Effector memory CD8-positive, alpha-beta T cell (primary cell): ENCODE measurements at places on chromosomes 5 and 9.

GRCh38 chr5:162283609-162284008, 216.0 kb downstream of the GABRG2 start:
- no peaks in the 10 kb centered on the region for H3K4me1 ChIP-seq
- no peak overlapping the region for H3K27ac ChIP-seq
- H3K27me3 ChIP-seq = no peaks in the 10 kb centered on the region
- DNase-seq = no peak

- H3K4me1 ChIP-seq = no peaks in the 10 kb centered on the region
- peaks cover 13% of the 10 kb centered on the region for H3K27me3 ChIP-seq
- DNase-seq = no peak
- H3K4me3 ChIP-seq = no peak overlapping the region
- no peaks in the 10 kb centered on the region for H3K36me3 ChIP-seq
- H3K27ac ChIP-seq = no peak overlapping the region
These were observed 5.8 kb downstream of the ALDOB start for GRCh38 chr9:101429736-101430135.

- H3K27me3 ChIP-seq = peaks cover 14% of the 10 kb centered on the region
- H3K4me3 ChIP-seq = no peak overlapping the region
- no peaks in the 10 kb centered on the region for H3K36me3 ChIP-seq
- no peak for DNase-seq
These were observed 16.0 kb downstream of the ATP10B start for GRCh38 chr5:160835818-160836528.

GRCh38 chr5:171311322-171312077, 2.5 kb downstream of the TLX3 start:
- peak overlapping the region; percentile 60 for H3K4me3 ChIP-seq
- no peak overlapping the region for H3K27ac ChIP-seq
- H3K27me3 ChIP-seq = peaks cover 82% of the 10 kb centered on the region
- H3K4me1 ChIP-seq = peaks cover 20% of the 10 kb centered on the region

- H3K27ac ChIP-seq = peak within 1 kb of the TSS; percentile 59
- H3K4me1 ChIP-seq = no peaks in the 10 kb centered on the region
- peak; percentile 31 for DNase-seq
- peaks cover 25% of the 10 kb centered on the region for H3K27me3 ChIP-seq
These were observed at the start of gene ZNF300 for GRCh38 chr5:150904479-150905311. Gene ZNF300 (minus strand): TSS chr5:150904980. CDS start chr5:150903155, 1,825 bp downstream.

GRCh38 chr9:17025281-17025680, 109.6 kb upstream of the CNTLN start:
- no peak overlapping the region for H3K4me3 ChIP-seq
- no peak for DNase-seq
- no peaks in the 10 kb centered on the region for H3K4me1 ChIP-seq
- no peak overlapping the region for H3K27ac ChIP-seq
- H3K27me3 ChIP-seq = no peaks in the 10 kb centered on the region
- no peaks in the 10 kb centered on the region for H3K36me3 ChIP-seq
